Stimulated activated CD8-positive, alpha-beta memory T cell treated with anti-CD3 and anti-CD28 coated beads, Interleukin-15, amount 100 ng/mL, for 24 hours (primary cell): ENCODE measurements at places on chromosomes 13 and 19.

DNA sequence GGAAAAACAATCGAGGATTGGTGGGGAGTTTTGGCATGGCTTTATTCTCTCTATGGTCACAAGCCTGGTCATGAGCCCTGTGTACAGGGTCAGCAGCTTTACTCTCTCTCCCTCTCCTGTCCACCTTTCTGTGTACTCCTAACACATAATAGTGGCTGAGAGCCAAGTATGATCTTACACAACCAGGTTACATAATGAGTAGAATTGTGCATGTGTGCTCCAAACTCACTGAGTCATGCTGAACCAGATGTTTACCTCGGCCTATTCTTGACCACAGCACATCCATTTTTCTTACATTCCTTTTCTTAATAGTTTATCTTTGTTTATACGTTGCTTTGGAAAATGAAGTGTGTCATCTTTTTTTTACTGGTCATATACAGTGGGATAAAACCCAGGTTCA is 53.1 kb downstream of the ZNF254 start:
- DNase-seq, result no peak

GRCh38 chr13:80217614-80218456 is 123.1 kb downstream of the SPRY2 start:
- no peak for DNase-seq

- DNase-seq, result no peak
Observed at GRCh38 chr13:78875792-78876580, 217.0 kb upstream of the OBI1 start.

- DNase-seq, result no peak
Observed at GRCh38 chr19:1826557-1827521, 14.8 kb upstream of the ATP8B3 start.

DNA sequence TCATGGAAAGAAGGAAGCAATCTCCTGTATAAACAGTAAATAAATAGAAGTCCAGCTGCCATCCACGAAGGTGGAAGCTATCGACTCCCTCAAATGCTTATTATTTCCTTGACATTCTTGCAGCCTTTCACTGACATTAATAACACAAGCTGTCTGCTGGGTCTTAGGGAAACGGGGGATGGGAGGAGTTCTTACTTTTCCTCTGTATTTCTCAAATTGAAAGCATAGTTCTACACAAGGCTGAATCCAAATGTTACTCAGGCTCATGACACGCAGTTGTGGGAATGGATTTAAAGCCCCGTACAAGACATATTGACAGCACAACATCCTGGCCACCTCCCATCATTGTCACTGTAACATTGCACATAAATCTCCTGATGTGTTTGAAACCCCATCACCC is 4.0 kb downstream of the SERPINE3 start:
- DNase-seq, result no peak

DNA sequence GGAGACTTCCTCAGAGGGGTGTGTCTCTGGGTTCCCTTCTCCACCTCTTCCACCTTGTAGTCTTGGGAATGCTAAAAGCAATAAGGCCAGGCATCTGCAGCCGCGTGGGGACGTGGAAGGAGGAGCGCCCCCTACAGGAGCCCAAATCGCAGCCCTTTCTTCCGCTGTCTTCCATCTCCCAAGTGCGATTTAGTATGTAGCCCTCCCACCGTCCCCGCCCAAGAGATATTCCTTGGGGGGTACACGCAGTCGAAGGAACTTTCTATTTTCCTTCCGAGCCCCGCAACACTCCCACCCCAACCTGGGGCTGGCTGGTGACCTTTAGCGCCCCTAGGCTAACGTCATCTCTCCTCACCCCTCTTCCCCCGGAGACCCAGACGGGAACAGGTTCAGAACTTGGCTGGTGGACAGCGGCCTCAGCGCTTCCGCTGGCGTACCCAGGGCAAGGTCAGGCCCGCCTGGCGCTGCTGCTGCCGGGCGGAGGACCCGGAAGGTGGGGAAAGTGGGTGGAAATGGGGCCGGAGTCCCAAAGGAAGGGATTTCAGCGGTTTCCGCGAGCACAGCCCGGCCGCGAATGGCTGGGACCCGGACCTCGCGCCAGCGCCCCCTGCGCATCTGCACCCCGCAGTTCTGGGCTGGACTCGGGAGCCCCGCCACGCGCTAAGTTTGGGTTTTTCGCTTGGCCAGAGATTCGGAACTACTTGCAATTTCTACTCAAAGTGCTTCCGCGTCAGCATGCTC is 2.1 kb upstream of the PCDH8 start:
- DNase-seq, result no peak

DNA sequence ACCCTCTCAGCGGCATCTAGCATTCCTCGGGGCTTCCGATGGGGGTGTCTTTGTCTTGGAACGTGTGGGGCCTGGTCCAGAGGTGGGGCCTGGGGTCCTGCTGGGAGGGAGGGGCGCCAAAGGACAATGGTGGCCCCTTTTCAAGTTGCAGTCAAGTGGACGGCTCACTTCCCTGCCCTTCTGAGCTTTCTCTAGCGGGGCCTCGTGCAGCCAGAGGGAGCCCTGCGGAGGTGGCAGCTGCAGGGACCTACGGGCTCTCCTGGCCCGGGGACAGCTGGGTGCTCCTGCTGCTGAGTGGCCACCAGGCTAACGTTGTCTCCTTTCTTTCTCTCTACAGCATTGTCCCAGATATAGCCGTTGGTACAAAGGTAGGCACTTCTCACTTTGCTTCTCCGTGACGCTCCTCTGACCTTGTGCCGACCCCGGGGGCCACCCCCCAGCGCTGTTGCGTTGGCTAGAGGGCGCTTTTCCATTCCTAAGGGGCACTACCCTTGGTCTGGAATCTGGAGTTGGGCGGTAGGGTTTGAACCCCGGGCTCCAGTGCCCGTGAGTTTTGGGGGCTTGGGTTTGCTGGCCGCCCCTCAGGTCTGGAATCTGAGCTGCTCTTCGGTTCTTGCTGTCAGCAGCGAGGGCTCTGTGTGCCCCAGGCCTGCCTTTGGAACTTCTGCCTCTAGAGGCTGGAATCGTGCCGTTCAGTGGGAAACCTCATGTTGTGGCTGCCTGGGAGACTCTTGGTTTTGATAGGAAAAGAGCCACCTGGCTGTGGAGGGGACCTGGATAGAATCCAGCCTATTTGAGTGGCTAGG is 2.0 kb downstream of the PTBP1 start:
- no peak for DNase-seq

- no peak for DNase-seq
Observed at GRCh38 chr13:45859705-45860104, 8.2 kb upstream of the SIAH3 start.

DNA sequence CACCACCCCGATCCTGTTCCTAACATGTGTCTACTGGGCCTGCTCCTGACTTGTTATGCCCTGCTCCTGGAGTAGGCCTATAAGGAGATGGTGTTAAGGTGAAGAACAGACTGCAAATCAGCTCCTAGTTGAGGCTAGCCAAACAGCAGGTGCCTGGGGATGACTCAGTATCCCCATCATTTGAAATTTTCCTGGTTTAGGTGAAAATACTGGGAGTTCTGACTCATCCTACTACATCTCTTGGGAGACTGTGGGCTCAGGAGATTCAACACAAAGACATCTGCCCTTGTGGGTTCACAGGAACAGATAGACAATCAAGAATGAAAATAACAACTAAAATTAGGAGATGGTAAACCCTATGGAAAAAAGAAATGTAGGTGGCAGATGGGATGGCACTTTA is 41.2 kb downstream of the BRD4 start:
- DNase-seq, result no peak

GRCh38 chr13:38848360-38848759 is 142.3 kb downstream of the STOML3 start:
- no peak for DNase-seq

DNA sequence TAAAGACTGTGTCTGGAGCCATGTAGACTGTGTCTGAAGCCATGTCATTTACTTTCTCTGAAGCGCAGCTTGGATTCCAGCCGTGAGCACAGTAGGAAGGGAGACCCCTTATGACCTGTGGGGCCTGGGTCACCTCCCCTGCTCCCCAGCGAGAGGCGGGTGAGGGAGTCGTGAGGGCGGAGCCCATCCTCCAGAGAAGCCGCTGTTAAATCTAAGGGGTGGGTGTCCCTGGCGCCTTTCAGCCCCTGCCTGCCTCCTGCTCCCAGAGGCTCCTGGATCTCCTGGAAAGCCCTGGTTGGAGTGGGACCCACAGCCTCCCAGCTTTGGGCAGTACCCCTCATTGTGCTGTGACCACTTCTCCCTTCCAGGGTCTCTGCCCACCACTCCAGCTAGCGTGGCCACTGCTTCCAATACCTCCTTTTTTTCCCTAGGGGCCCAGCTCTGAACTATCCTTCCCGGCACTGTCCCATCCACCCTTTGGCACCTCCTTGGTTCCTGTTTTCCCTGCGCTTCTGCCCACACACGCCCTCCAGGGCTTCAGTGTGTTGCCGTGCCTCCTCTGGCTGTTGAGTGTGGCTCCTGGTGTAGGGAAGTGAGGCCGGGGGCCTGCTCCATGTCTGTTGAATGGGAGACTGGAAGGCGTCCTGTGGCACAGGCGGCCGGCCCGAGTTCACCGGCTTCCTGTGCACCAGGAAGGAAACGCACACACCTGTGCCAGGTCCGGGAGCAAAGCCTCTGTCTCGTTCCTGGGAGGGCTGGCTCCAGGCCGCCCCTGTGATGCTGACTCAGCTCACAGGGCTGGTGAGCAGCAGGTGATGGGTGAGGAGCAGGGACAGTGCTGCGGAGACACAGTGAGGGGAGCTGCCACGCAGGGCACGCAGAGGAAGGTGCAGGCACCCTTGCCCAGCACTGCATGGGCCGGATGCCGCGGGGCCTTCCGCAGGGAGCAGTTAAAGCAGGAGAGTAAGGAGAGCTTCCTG is 29.4 kb downstream of the ATP4B start:
- DNase-seq, result no peak

DNA sequence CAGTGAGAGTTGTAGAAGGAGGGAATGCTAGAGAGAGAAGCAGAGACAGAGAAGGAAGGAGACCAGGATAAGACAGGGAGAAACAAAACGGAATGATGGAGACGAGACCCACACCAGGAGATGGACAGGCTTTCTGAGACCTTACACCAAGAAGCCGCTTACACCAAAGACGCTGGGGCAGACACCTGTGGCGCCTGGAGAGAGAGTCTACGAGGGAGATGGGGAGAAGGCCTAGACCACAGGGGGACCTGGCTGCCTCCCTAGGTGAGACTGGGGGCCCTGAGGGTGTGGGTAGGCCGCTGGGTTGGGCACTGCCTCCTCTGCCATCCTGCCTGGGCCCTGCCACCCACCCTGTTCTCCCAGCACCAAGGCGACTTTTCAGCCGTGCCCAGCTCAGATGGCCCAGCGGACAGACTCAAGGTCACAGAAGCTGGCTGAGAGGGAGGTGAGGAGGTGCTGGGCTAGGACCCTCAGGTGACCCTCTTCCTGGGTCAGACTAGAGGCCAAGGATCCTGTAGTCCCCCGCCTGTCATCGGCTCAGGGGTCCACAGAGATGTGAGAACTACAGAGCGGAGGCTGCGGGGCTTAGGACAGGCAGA is 5.0 kb downstream of the PLIN5 start:
- DNase-seq, result no peak

GRCh38 chr13:70889163-70889562 is 780.9 kb upstream of the KLHL1 start:
- no peak for DNase-seq

GRCh38 chr19:39544226-39544903 is 4.4 kb upstream of the EID2 start:
- DNase-seq, result no peak

DNA sequence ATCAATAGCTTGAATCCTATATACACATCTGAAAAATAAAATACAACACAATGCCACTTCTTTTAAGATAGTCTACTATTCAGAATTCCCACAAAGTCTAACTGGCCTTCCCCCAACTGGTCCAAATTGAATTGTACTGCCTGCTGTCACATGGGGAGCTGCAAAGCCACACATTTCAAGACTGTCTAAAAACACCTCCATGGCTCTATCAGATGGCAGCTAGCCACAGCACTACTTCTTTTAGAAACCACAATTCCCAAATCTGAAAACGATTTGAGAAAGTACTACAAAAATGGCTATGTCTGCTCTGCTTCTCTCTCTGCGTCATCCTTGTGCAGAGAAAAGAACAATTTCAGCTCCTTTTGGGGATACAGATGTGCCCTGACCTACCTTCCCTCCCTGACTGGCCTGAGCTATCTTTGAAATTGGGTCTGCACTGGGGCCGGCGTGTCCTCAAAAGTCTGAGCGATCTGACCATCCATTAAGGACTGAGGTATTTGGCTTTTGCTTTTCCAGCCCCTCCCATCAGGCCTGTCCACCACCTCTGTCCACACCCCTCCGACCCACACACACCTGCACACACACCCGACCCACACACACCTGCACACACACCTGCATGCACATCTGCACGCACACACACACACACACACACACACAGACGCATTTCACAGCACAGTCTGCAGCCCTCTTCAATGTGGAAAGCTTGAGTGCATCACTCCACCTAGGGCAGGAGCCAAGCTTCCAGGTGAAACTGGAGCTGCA is 68.6 kb upstream of the IPO5 start:
- DNase-seq, result no peak

DNA sequence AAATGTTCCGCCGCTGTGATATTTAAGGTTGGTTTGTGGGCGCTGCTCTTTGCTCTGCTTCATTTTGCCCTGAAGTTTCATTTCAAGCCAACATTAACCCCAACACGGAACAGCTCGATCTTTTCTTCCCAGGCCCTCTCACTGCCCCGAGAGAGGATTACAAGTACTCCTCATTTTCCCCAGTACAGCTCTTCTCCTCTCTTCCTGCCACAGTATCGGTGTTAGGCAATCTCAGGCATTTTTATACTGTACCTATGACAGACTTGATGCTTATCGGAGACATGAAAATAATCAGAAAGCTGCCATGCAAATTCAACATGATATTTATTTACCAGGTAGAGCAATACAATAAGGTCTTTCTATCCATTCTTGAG is 1.3 kb upstream of the EDNRB start:
- no peak for DNase-seq

DNA sequence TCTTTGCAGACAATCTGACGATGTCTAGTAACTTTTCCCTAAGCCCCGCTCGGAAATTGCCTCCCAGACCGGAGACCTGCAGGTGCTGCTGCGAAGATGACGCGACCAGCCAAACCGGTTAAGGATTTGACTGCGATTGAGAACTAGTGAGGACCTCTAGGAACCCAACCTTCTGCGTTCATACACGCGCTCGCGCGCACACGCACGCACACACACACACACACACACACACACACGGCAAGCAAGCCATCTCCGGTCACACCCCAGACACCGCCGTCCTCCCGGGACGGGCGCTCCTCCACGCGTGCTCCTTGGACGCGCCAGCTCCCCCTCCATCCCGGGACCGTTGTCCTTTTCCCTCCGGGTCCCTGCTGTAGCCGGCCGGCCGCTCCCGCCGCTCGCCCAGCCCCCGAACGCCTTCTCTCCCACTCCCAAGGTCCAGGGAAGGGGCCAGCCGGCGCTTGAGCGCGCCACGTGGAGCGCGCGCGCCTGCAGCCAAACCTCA is 1.2 kb downstream of the TBC1D4 start:
- no peak for DNase-seq

DNA sequence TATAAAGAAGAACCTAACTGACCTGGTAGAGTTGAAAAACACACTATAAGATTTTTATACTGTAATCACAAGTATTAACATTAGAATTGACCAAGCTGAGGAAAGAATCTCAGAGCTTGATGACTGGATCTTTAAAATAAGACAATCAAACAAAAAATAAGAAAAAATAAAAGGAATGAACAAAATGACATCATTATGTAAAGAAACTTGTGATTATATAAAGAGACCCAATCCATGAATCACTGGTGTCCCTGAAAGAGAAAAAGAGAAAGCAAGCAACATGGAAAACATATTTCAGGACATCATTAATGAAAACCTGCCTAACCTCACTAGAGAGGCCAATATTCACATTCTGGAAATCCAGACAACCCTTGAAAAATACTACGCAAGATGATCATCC is 822.5 kb upstream of the SLITRK5 start:
- DNase-seq, result no peak

- no peak for DNase-seq
Observed at GRCh38 chr13:50800091-50800739, 43.3 kb downstream of the DLEU7 start.
